EL (cell line): ENCODE measurements at places on chromosomes 2 and 18.

DNA sequence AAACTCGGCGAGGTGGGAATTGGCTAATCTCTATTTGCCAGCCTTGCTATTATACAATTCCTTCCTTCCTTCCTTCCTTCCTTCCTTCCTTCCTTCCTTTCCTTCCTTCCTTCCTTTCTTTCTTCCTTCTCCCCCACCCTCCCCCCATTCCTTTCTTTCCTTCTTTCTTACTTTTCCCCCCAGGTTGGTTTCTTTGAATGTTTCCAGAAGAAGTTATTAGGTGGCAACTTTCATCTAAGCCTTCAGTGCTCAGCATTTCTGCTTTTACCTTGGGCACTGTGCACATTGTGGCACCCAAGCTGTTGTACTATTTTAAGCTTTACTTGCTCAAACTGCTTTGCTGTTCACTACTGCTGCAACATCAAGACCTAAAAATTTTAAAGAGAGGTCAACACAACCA lies 17.2 kb upstream of the CSRNP3 start:
- no peak for DNase-seq

GRCh38 chr18:55400081-55400480 lies 187.9 kb downstream of the TCF4 start:
- DNase-seq: no peak

DNA sequence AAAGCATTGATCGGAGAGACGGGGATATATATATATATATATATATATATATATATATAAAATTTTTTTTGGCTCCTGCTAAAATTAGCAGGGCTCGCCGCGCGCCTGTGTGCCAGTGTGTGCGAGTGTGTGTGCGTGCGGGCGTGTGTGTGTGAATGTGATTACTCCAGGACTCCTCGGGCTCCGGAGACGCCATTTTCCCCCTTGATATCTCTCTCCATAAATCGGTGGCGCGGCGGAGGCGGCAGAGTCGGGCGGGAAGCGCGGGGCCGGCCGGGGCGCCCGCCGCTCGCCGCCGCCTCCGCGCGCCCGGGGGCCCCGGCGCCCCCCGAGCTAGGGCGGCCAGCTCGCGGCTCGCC lies 795 bp upstream of the SETBP1 start:
- peak; percentile 63 for DNase-seq

DNA sequence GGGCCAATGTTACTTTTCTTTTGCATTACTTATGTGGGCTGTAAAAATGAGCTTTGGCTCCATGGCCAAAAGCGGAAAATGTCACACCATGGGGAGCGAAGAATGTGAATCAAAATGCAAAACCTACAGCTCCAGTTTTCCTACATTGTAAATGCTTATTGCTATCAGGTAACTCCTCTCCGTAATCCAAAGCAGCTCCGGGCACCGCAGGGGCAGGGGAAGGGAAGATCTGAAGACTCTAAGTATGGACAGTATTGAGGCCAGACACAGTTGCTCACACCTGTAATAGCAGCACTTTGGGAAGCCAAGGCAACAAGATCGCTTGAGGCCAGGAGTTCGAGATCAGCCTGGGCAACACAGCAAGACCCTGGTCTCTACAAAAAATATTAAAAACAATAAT lies 7.1 kb upstream of the AGFG1 start:
- no peak for DNase-seq

GRCh38 chr2:167192833-167193232 lies 304.6 kb downstream of the XIRP2 start:
- DNase-seq: peak; percentile 81

GRCh38 chr2:205959521-205959920 lies 126.5 kb downstream of the INO80D start:
- DNase-seq: no peak

- no peak for DNase-seq
Measured at GRCh38 chr18:75784390-75784789, 356.9 kb upstream of the SMIM21 start.

GRCh38 chr18:24631243-24632025 lies 171.0 kb downstream of the HRH4 start:
- no peak for DNase-seq

GRCh38 chr2:173210270-173211196 lies 134.9 kb downstream of the MAP3K20 start:
- peak; percentile 93 for DNase-seq

DNA sequence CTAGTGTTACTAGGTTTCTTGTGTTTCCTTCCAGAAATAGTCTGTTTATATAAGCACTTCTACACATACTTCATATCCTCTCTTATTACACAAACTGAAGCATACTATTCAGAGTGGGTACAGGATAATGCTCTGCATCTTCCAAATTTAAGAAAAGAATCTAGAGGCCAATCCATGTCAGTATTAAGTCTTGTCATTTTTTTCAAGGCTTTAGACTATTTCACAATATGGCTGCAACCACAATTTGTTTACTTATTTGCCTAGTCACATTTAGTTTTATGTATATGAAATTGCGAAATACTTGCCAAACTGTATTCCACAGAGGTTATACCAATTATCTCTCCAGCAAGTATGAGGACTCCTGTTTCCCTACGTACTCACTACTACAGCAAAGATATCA lies 27.9 kb downstream of the IWS1 start:
- DNase-seq: peak; percentile 57

GRCh38 chr18:56210520-56210919 lies 427.9 kb downstream of the TXNL1 start:
- DNase-seq: no peak

GRCh38 chr2:45053966-45054365 lies 44.7 kb upstream of the SIX2 start:
- DNase-seq: no peak

- peak; percentile 54 for DNase-seq
Measured at GRCh38 chr2:8682719-8683667, 1.1 kb downstream of the ID2 start.

DNA sequence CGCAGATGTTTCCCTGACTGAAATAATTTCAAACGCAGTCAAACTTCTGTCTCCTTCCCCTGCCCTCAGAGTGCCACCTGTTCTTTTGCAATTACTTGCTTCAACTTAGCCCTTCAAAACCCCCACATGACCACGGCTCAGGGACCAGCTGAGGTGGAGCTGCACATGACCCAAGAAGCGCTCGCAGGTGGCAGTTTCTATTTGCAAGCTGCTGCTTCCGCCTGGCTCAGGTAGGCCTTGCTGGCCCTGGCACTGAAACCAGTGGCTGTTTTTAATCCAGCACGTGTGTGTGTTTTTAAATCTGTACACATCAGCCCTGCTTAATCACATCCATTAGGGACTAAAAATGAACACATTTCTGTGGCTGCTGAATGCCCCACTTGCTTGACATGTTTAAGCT lies 95.3 kb downstream of the CCDC93 start:
- DNase-seq: no peak

GRCh38 chr2:157477919-157478318 lies 34.0 kb upstream of the CYTIP start:
- DNase-seq: no peak

GRCh38 chr2:216246766-216247165 lies 125.5 kb downstream of the MARCHF4 start:
- DNase-seq: no peak

GRCh38 chr2:201200345-201200744 lies 17.4 kb downstream of the CASP10 start:
- no peak for DNase-seq

DNA sequence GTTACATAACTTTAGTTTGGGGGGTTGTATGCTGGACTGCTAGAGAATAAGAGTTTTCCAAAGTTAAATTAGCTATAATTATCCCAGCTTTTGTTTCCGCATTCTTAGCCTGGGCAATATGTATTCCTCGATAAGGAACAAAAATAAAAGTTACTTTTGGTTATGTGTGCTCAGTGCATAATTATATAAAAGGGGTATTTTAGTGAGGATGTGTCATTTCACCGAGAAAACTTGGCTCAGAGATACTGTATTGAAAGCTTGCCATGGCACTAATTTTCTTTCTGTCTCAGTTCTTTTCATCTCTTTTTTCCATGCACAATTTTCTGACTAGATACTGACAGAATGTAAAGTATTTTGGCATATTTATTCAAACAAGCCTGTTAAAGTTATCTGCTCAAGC lies 28.2 kb downstream of the ARHGAP15 start:
- DNase-seq: no peak

GRCh38 chr2:13611939-13612338 lies 895.2 kb downstream of the TRIB2 start:
- DNase-seq: no peak

GRCh38 chr2:204726831-204727230 lies 181.6 kb downstream of the PARD3B start:
- DNase-seq: no peak

GRCh38 chr2:241865416-241865956 lies 4.0 kb upstream of the RTP5 start:
- no peak for DNase-seq

DNA sequence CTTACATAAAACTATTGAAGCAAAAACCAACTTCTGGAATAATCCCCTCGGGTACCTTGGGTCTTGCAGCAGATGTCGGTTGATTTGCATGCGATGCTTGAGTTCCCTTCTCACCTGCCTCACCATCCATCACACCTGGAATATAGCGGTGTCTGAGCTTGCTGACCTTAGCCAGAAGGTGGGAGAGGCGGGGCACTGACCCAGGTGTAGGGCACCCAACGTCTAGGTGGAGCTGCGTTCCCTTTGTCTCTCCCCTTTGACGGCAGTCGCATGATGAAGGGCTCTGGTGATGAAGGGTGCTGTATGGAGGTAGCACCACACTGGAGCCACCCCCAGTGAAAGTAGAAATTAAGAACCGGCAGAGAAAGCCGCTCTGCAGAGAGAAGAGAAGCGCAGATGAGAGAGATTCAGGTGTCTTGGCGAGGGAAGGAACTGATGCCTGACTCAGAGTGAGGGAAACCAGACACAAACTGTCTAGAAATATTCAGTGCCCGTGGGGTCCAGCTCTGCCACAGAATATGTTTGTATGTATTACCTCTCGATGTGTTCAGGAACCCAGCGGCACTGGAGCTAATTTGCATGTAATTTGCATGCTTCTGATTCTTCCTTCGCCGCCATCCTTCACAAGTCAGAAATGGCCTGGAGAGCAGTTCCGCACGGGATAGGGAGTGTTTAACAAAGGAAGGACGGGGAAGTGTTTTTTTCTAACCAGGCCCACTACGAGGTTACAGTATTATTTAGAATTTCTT lies 19.4 kb upstream of the MBP start:
- DNase-seq: no peak

DNA sequence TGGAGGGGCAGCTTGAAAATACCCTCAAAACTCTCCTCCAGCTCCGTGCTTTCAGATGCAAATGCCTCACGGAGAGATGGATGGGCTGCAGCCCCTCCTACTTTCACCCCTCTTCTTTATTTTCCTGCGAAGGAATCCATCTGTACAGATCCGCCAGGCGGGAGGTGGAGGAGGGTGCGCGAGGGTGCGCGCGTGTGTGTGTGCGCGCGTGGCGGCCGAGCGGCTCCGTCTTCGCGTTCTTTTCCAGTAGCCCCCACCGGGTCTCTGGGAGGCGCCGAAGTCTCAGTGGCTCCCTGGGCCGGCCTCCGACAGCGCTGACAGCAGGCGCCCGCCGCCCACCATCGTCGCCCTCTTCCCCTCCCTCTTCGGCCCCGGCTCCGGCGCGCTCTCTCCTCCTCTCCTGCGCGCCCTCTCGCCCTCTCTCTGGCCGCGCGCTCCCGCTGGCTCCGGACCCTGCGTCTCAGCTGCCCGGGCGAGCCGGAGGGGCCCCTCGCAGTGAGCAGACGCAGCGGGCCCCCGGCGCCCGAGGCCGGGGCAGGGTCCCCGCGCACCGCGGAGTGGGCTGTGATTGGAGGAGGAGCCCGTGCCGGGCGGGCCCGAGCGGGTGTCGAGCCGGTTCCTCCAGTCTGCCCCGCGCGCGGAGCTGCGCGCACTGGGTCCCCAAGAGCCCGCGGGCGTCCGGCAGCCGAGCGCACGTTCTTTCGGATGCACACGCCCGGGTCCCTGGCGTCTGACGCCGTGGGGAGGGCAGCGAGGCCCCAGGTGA lies at the start of gene CDH7:
Gene CDH7 (plus strand): TSS at position 624 of the 766 bp plus-strand sequence. CDS start 11,831 bp downstream, outside the sequence.
- DNase-seq: no peak

DNA sequence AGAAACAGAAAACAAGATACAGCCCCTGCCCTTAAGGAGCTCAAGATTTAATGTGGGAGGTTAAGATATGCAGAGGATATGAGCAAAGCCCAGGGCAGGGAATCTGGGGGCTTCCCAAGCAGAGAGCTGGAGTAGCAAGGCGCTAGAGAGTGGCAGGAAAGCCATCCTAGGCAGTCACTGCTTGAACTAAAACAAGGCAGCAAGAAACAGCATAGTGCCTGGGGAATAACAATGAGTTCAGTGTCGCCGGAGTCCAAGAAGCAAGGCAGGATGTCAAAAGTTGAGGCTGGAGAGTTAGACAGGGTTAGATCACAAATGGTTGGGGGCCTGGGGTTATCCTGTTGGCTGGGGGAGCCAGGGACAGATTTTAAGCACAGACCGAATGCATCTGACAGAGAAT lies 24.6 kb downstream of the CDH2 start:
- DNase-seq: no peak

GRCh38 chr2:29052807-29053206 lies 21.5 kb downstream of the PCARE start:
- DNase-seq: no peak

GRCh38 chr2:120852200-120852815 lies 116.6 kb downstream of the GLI2 start:
- DNase-seq: no peak

DNA sequence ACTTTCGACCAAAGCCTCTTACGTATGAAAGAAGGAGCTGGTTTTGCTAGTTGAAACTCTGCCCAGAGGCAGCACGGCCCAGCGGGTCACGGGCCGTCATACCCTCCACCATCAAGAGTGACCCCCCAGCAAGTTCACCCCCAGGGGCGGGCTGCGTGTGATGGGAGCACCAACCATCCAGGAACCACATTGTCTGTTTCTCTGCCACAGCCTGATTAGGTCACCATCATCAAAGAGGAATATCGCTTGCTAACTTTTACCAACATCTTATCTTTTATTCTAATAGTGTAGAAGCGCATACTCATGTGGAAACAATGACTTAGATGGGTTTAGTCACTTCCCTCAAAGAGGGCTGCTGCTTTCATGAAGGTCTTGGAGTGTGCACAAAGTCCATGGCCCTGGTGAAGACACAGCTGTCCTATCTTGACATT lies 116.6 kb upstream of the SMIM21 start:
- DNase-seq: peak; percentile 19

- no peak for DNase-seq
Measured at GRCh38 chr2:48733067-48733503, 22.4 kb downstream of the LHCGR start.

- DNase-seq: no peak
Measured at GRCh38 chr2:240234503-240234951, 94.1 kb upstream of the OTOS start.

GRCh38 chr2:50388324-50388723 lies 643.6 kb downstream of the NRXN1 start:
- DNase-seq: no peak

- DNase-seq: peak; percentile 14
Measured at GRCh38 chr2:154623819-154624218, 74.7 kb upstream of the KCNJ3 start.
